ENCODE measurements at places on chromosomes 2 and 18. TPM values are rescaled to one million over a fixed set of nuclear protein-coding genes. Genes with fewer than 3 reads are reported as not detected.

DNA sequence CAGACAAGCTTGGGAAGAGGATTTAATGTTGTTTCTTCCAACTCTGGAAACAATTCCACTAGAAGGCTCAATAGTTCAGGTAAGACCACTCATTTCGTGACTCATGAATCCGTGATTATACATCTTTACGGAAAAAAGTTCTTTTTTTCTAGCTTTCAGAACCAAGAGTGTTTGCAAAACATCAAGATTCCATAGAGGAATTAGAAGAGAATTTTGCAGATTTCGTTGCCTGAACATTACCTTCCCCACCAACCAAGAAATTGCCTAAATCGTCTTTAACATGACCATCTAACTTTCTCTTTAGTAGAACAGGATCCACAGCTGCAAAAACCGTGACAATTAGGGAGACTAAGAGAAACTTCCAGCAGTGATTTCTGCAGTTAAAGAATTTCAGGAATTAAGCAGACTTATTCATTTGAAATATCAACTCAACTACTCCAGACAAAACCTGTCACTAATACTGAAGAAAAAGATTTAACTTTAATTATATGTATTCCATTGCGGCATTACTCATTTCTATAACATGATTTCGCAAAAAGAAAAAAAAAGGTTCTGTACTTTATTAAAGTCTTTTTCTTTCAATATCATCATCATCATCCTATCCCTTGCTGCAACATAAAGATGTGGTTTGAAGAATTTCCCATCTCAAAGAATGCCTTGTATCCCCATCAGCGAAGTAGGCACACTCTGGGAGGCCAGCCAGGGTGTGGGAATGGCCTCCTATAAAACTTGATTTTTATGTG lies 1.9 kb upstream of the NAB1 start:
- H3K4me3 ChIP-seq, result peak overlapping the region; percentile 69
- H3K36me3 ChIP-seq, result no peaks in the 10 kb centered on the region
- H3K4me1 ChIP-seq, result no peaks in the 10 kb centered on the region
- peak overlapping the region; percentile 49 for H3K27ac ChIP-seq
- H3K27me3 ChIP-seq, result no peaks in the 10 kb centered on the region

DNA sequence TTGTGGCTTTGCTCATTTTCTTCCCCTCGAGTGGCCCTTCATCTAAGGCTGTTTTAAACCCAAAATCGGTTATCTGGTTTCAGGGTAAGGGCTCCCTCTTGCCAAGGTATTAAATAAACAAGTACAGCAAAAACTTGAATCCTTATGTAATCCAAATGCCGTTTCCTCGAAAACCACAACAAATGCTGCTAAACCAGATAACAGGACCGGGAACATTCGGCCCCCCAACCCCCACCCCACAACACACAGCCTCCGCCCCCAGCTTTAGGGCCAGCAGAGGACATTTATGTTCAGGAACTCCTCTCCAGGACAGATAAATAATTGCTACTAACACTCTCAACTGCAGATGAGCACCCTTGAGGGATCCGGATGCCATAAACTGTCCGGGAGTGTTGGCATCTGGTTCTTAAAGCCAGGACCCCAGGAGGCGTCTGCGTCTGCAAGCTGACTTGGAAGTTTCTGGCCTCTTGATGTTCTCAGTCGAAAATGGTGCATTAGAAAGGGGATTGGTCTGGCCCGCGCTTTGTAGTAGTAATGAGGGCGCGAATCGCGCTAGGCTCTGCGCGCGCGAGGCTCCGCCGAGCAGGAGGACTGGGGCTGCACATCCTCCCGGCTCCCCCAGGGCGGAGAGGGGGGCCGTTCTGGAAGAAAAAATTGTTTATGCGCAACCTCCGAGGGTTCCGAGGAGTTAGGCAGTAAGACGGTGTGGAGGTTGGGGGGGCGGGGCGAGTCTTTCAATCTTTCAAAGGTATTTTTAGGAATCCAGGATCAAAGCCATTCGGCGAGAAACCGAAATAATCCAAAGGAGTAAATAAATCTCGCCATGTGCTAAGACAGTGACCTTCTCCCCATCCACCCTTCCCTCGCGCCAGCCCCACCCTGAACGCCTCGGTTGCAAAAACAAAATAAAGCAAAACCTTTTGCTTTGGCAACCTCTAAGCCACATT lies 3.9 kb upstream of the ID2 start:
- no peaks in the 10 kb centered on the region for H3K36me3 ChIP-seq
- peaks cover 9% of the 10 kb centered on the region for H3K4me1 ChIP-seq
- peak overlapping the region; percentile 89 for H3K27ac ChIP-seq
- peak; percentile 80 for DNase-seq
- no peaks in the 10 kb centered on the region for H3K27me3 ChIP-seq

PLB1 gene
- 9.7 TPM for total RNA-seq

ST6GAL2 gene
- total RNA-seq, result 55.5 TPM

- no peak overlapping the region for H3K27ac ChIP-seq
- no peaks in the 10 kb centered on the region for H3K4me1 ChIP-seq
- no peaks in the 10 kb centered on the region for H3K36me3 ChIP-seq
- no peak overlapping the region for H3K4me3 ChIP-seq
- no peaks in the 10 kb centered on the region for H3K27me3 ChIP-seq
Measured at GRCh38 chr2:60509066-60509465, 44.4 kb downstream of the BCL11A start.

DNA sequence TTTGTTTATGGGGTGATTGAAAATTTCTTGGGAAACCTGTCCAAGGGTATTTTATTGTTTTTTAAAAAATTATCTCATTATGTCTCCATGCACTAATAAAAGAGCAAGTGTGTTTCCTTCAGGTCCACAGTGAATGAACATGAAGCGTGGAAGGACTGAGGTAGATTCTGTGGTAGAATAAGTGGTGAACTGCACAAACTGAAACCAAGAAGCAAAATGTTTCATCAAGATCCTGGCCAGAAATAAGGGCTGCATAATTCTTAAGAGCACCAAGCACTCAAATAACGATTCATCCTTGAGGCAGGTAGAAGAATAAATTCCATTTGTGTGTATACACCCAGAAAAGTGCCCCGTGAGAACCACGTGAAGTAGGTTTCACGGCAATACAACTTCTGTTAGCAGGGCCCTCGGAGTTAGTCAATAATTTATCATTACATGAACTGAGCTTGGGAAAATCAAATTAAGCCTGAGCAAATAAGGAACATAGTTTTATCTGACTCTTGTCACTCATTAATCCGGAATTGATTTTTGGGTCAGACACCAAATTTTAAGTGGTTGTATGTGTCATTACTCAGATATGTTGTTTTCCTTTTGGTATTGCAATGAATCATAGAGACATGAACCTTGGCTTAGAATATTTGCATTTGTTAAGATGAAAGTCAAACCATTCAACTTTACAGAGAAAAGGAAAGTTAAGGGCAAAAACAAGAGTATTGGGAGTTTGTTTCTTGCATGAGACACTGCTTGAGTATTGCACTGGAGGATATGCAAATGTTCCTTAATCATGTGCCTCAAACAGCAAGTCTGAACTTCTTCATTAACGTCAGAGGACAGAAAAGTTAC lies 472.6 kb upstream of the NETO1 start:
- H3K36me3 ChIP-seq, result no peaks in the 10 kb centered on the region
- no peaks in the 10 kb centered on the region for H3K4me1 ChIP-seq
- H3K27me3 ChIP-seq, result no peaks in the 10 kb centered on the region
- no peak overlapping the region for H3K27ac ChIP-seq
- no peak overlapping the region for H3K4me3 ChIP-seq

DBI gene
- 11.2 TPM for total RNA-seq

DNA sequence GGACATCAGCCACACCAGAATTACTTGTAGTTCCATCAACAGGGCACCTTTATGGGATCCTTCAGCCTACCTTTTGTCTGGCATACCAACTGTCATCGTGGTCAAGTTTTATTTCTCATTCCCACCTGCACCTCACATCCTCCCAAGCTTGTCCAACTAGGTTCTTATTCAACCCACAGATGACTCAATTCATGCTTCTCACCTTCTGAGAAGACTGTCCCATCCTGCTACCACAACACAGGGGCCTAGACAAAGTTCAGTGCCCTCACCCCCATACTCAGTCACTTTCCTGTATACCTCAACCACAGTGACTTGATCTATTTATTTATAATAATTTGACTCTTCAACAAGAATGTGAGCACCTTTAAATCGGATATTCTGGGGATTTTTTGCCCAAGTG lies 114.4 kb upstream of the ACVR1C start:
- no peak overlapping the region for H3K4me3 ChIP-seq
- H3K27me3 ChIP-seq, result no peaks in the 10 kb centered on the region
- H3K36me3 ChIP-seq, result peaks cover 25% of the 10 kb centered on the region
- no peak for DNase-seq
- no peaks in the 10 kb centered on the region for H3K4me1 ChIP-seq

CIB4 gene
- not detected for total RNA-seq

DNA sequence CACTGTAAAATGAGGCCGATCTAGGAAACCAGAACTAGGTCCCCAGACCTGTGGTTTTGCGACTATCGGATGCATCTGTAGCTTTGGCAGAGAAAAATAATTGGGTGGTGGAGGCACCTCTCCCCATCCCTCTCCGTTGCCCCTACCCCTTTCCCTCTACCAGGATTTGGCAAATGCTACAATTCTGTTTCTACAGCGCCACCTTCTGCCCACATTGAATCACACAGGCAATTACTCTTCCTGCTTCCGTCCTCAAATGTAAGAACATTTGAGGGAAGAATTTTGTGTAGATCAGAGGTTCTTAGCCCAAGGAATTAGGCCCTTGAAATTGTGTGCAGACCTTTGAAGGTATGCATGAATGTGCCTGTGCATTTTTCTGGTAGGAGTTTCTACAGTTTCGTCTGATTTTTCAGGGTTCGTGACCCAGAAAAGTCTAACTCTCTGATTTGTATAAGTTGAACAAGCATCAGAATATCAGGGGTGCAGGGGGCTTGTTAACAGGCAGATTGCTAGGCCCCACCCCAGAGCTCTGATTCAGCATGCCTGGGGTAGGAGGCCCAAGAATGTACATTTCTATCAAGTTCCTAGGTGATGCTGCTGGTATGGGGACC lies 11.2 kb downstream of the ATP6V1B1 start:
- H3K4me1 ChIP-seq, result no peaks in the 10 kb centered on the region
- DNase-seq, result no peak
- no peaks in the 10 kb centered on the region for H3K36me3 ChIP-seq
- H3K4me3 ChIP-seq, result no peak overlapping the region

ACVR1 gene
- total RNA-seq, result 6.9 TPM

DNA sequence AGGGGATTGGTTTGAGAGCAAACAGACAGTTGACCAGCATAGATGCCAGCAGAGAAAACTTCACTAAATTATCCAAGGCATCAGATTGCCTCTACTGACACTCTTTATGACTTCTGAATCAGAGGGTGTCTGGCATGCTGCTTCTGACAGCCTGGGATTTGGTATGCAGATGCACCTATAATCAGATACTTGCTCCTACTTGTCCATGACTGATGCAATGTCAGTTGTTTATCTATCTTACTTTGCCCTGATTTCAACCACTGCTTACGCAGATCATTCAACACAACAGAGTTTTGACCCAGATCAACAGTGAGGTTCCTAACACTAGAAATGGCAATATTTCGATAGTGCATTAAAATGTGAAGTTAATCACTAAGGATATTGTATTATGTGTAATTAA lies 22.6 kb upstream of the CALCRL start:
- no peak overlapping the region for H3K27ac ChIP-seq
- no peak for DNase-seq
- H3K4me1 ChIP-seq, result no peaks in the 10 kb centered on the region
- H3K27me3 ChIP-seq, result no peaks in the 10 kb centered on the region
- H3K36me3 ChIP-seq, result no peaks in the 10 kb centered on the region
- H3K4me3 ChIP-seq, result no peak overlapping the region

GPAT2 gene
- total RNA-seq, result 9.4 TPM
